ENCODE measurements at places on chromosomes 4 and X.

- no peak for DNase-seq
Measured at GRCh38 chr4:101973361-101973760, 182.8 kb downstream of the BANK1 start.

GRCh38 chr4:15003401-15003890 is 1.2 kb downstream of the CPEB2 start:
- DNase-seq: peak; percentile 69

DNA sequence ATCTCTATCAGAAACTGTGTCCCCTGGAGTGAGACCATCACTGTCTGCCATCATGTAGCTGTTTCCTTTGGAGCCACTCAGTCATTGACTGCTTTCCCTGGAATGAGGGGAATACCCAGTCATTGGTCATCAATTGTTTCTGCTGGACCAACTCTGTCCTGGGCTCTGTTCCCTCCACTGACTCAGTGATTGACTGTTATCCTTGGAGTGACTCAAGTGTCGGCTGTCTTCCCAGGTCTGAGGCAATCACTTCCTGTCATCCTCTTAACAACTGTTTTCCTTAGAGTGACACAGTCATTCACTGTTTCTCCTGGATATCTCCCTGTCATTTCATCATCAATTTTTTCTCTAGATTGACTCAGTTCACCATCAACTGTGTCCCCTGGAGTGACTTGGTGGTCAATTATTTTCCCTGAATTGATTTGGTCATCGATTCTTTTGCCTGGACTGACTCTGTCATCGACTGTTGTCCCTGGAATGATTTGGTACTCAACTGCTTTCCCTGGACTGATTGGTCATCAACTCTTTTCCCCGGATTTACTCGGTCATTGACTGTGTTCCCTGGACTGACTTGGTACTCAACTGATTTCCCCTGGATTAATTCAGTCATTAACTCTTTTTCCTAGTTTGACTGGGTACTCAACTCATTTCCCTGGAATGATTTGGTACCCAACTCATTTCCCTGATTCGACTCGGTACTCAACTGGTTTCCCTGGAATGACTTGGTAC is 327.9 kb upstream of the VCX start:
- DNase-seq: no peak

GRCh38 chr4:45795135-45795534 is 328.7 kb downstream of the GABRG1 start:
- DNase-seq: no peak

DNA sequence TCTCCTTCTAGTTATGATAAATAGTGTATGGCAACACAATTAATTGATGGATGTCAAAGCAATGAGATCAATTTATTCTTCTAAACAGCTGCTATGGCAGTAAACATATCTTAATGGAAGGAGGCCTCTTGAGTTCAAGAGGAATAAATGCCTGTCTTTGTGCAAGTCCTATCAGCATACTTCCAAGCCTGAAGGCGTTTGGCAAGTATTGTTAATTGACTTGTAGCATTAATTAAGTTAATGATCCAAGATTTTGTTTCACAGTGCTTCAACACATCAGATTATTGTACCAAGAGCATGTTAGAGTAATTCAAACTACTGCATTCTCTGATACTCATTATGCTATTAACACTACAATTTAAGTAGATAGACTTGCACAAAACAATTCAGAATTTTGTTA is 144.8 kb downstream of the FAT4 start:
- DNase-seq: no peak

GRCh38 chrX:138939038-138939437 is 227.5 kb upstream of the FGF13 start:
- DNase-seq: no peak

GRCh38 chr4:88964450-88964849 is 92.5 kb downstream of the FAM13A start:
- no peak for DNase-seq

DNA sequence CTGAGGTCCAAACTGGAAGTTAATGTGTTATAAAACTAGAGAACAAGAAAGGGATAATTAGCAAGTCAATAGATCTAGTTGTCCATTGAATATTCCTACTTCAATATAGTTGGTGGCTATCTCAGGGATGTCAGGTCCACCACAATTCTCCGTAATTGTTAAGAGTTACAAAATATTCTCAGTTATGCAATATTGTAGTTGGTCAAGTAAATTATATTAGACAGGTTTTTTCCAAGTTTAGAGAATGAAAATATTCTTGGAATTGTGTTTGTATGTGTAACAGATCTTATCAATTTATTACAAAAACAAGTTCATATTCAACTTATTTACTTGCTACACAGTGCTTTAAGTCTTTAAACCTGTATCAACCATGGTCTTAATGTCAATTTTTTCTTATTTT is 547.4 kb downstream of the SPRY1 start:
- no peak for DNase-seq

DNA sequence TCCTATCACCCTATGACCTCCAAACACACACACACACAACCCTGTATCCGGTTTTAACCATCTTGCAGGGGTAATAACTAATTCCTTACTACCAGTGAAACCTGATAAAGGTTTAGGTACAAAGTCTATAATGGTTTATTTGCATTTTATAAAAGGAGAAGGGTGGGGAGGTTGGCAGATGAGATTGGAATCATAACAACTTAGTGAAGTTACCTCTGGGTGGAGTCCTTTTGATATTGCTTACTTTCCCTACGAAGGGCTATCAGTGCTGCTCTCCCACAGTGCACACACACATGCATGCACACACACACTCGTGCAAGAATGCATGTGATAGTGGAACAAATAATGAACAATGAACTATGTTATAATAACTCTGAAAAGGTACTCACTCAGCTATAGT is 56.1 kb downstream of the CCSER1 start:
- DNase-seq: no peak

- no peak for DNase-seq
Measured at GRCh38 chr4:185504098-185505047, 30.9 kb downstream of the PDLIM3 start.

DNA sequence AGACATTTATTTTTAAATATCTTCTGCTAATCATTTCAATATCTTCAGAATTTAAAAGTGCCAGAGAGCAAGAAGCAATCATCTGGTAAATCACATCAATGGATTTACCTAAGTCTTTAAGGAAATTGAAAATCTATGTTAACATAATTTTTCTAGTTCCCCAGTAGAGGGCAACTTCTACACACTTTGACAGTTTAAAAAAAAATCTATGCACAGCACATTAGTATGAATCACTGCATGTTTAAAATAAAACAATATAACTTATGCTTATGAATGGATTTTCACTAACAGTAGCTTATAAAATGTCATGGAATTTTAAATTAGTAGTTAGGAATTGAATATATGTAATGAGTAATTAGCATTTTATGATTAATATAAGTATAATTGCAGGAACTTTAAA is 126.5 kb downstream of the REELD1 start:
- DNase-seq: no peak

DNA sequence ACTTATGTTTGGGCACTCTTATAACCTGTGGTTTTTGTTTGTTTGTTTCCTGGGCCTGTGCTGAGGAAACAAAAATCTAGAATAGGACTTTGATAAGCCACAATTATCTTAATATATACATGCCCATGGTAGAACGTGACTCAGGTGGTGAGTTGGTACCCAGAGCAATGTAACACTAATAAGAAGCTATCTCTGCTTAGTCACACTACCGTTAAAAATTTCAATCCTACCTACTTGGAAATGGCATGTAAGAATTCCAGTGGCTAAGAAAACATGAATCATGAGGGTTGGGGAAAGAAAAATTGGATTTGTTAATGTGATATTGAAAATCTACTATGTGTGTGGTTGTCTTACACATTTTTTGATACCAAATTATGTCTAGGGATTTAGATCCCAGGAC is 30.5 kb upstream of the ADGRG2 start:
- DNase-seq: no peak
